ENCODE measurements at places on chromosomes 2 and 18. TPM values are rescaled to one million over a fixed set of nuclear protein-coding genes. Genes with fewer than 3 reads are reported as not detected.
A peak's percentile ranks its signal among the peaks of the same experiment; 100 is the strongest.

DNA sequence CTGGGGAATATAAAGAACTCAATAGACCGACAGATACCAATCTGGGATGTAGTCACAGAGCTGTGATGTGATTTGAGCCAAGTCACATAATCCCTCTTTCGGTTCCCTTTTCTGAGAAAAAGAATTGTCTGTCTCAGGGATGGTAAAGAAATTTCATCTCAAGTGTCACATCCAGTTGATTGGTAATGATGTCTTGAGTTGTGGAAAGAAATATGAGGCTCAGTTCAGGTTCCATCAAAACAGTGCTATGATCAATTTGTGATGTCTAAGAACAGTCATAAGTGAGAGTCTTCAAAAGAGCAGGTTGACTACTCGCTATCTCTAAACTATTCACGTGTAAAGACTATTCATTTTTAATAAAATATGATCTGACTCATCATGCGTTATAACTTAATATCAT, 223.3 kb downstream of the METTL4 start:
- DNase-seq: no peak

GRCh38 chr2:182891611-182892010, 25.2 kb upstream of the FRZB start:
- DNase-seq: no peak

The NEURL3 gene
- not detected for total RNA-seq

DNA sequence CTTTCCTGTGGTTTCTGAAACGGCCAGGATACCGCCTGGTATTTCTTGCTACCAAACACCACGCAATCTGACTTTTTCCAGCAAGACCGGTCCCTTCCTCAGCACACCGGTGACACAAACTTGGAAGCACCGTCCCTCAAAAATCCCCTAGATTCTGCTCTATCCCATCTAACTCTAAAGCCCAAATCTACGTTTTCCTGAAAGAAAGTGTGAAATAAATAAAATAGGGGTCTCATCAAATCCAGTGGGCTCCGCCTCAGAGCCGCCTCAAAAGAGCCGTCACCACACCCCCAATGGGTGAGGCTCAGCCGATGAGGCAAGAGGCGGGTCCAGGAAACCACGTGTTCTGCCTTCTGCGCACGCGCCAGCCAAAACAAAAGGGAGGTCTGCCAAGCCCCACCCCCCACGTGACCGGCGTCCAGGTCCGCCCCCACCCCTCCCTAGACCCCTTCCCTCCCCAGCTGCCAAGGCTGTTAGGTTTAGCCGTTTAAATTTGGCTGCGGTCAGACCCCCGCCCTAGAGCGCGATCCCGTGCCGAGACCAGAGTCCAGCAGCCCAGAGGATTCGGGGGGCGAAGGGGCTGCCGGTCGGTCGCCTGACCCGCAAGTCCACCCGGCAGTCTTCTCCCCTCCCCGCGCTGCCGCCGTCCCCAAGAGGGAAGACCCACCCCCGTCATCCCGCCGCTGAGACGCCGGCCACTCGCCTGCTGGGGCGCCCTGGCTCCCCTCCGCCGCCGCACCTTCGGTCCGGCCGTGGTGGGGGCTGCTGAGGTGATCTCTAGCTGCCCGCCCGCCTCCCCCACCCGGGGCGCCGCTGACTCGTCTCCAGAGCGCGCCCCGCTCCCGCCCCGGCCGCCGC, 534 bp downstream of the KANSL1L start:
- DNase-seq: peak; percentile 95

- peak; percentile 83 for DNase-seq
Measured at GRCh38 chr2:218405746-218406208, 6.1 kb downstream of the CTDSP1 start.

GRCh38 chr18:75958683-75959082, 531.2 kb upstream of the SMIM21 start:
- no peak for DNase-seq

GRCh38 chr2:240918258-240919091, 12.3 kb downstream of the CROCC2 start:
- DNase-seq: peak; percentile 16

- DNase-seq: no peak
Measured at GRCh38 chr2:27606611-27607010, 22.2 kb downstream of the CCDC121 start.

DNA sequence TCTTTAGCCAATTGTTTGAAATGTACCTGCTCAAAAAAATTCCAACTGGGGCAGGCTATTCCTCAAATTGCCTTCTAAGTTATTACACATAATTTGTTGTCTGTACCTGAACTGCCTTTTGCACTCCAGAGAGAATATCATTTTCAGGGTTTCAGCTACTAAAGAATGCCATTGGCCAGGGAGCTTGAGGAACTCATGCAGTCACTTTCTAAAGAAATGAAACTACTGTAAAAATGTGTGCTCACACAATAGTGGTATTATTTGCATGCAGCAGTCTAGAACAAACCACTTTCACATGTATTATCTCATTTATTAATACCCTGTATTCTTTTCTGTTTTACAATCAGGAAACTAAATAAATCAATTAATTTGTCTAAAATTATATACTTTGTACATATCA, 152.2 kb downstream of the PID1 start:
- no peak for DNase-seq

The NCL gene
- total RNA-seq: 327 TPM

The CPO gene
- 0.31 TPM for total RNA-seq

GRCh38 chr2:161120775-161121174, 39.5 kb upstream of the TANK start:
- DNase-seq: no peak

DNA sequence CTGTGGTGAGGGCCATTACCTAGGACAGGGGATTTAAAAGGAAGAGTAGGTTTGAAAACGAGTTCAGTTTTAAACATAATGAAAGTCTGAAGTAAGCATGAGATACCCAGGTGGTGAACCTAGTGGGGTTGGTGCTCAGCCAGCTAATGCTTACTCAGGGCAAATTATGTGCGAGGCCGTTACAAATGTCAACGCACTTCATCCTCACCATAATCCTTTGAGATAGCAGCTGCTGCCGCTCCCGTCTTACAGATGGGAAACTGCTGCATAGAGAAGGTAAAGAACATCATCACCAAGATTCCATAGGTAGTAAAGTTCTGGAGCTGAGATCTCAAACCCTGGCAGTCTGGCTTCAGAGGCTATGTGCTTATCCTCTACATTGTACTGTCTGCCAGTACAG, 209.0 kb downstream of the DYM start:
- no peak for DNase-seq

DNA sequence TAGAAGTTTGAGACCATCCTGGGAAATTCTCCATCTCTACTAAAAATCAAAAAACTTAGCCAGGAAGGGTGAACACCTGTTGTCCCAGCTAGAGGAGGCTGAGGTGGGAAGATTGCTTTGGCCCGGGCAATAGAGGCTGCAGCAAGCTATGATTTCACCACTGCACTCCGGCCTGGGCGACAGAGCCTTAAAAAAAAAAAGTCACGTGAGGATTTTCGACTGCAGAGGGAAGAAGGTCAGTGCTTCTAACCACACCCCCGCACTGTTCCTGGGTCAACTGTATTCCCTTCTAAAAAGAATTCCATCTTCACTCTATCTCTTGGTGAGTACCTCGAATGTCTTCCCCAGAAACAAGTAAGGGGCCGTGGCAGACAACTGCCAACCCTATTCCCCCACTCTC, 31.3 kb downstream of the ADAM17 start:
- DNase-seq: no peak

GRCh38 chr2:205290299-205290698, 392.0 kb upstream of the NRP2 start:
- DNase-seq: no peak

- no peak for DNase-seq
Measured at GRCh38 chr2:10522726-10523405, 74.7 kb upstream of the ODC1 start.

GRCh38 chr2:18752022-18752493, 162.7 kb upstream of the NT5C1B start:
- DNase-seq: no peak

- no peak for DNase-seq
Measured at GRCh38 chr18:6956999-6957398, 160.6 kb downstream of the LAMA1 start.

The LIMS4 gene
- 3.4 TPM for total RNA-seq

The OSR1 gene
- total RNA-seq: 5.7 TPM

GRCh38 chr2:1730015-1730927, 14.0 kb downstream of the PXDN start:
- peak; percentile 71 for DNase-seq

The FTCDNL1 gene
- 2.7 TPM for total RNA-seq

The CROCC2 gene
- not detected for total RNA-seq

DNA sequence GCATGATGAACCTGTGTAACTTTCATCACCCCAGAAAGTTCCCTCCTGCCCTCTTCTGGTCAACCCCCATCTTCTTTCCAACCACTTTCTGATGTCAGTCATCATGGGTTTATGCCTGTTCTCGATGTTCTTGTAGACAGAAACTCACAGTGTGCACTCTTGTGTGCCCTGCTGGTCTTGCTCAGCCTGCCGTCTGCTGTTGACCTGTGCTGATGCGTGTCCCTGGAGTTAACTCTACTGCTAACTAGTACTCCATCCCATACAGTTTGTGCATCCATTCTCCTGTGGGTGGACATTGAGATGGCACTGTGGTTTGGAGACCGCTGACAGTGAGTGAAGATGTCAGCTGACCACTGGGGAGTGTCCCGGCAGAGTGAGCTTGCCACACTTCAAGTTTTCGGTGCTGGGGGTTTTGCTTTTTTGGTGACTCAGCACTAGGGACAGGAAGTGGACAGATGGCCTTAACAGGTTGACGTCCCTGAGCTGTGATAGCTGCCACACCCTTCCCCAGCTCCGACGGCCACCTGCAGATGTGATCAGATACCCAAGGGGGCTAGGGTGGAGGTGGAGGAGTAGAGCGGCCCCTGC, 14.8 kb downstream of the KLHL29 start:
- no peak for DNase-seq

- no peak for DNase-seq
Measured at GRCh38 chr2:44655401-44655864, 286.1 kb upstream of the SIX3 start.

GRCh38 chr2:190698895-190699294, 50.0 kb downstream of the NAB1 start:
- DNase-seq: no peak

The FLACC1 gene
- total RNA-seq: 6.8 TPM

The NEU2 gene
- total RNA-seq: not detected

The CNNM3 gene
- total RNA-seq: 14.5 TPM

The CHRNG gene
- not detected for total RNA-seq

The TRIM54 gene
- total RNA-seq: 157 TPM

- no peak for DNase-seq
Measured at GRCh38 chr2:195124391-195125079, 532.5 kb upstream of the SLC39A10 start.

Measured in right cardiac atrium (tissue), 5 donors.